Thoracic aorta (tissue), 2 donors: ENCODE measurements at places on chromosomes 2 and 18.

DNA sequence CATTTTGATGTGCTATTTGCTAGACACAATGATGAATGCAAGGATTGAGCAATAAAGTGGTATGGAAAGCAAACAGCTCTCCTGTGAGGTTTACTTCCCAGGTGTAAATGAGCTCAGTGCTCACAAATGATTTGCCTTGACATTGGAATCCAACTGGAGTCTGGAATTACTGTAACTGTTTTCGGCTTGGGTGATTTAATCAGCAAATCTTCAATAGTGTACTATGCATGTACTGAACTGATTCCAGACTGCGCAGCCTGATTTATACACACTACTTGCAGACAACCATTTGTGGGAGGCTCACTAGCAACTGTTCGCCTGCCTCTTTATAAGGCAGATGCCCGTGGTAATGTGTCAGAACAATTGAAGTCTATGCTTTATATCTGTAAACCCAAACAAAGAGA is 27.9 kb upstream of the SOX11 start:
- DNase-seq = no peak

DNA sequence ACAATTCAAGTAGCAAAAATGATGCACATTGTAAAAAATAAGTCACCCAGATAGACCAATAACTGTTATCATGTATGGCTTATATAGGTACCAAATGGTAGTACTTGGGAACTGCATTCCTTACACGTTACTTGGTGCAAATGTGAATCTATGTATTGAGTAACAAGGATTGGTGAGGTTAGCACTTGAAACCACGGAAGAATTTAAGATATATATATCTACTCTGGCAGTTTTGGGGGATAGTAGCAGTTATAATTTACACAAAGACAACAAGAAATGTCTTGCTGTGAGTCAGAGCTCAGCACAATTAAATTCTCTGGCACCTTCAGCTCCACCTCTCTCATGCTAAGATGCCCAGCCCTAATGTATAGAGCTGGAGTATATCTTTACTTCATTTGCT is 359.4 kb upstream of the RAB12 start:
- no peak for DNase-seq

- no peak for DNase-seq
Measured at GRCh38 chr2:195331966-195332365, 325.1 kb upstream of the SLC39A10 start.

DNA sequence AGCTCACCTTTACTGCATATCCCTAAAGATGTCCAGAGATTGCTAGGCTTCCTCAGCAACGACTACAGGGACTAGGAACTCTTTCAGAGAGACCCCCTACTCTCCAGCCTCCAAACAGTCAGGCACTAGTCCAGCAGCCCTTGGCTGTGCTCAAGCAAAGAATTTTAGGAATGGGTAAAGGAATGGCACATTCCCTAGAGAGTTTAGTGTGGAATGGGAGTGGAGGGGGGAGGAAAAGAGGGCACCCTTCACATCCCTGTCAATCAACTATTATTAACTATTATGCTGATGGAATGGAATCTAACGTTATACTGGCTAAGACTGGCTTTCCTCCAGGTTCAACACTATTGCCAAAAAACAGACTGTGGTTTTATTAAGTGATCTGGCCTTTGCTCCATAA is 64.8 kb downstream of the IKZF2 start:
- DNase-seq = no peak

- DNase-seq = no peak
Measured at GRCh38 chr2:8676191-8676920, 5.5 kb upstream of the ID2 start.
